ENCODE measurements at places on chromosomes 7 and 10.

GRCh38 chr10:18406136-18406535 lies 245.3 kb downstream of the NSUN6 start:
- no peak for DNase-seq

DNA sequence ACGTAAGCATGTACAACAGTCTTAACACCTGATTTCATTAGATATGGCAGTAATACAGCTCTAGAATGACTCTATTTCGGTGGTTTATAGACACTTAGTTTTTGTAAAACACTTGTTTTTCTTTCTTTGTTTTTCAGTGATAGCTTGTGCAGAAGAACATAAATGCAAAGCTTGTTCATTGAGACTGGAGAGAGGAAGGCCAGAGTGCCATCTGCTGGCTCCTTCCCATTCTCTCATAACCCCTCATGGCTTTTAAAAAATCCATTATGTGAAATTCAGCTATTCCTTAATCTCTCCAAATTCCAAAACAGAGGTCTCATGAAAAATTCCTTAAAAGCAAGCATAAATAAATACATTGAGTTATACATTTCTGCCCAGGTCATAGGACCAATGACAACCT lies 76.3 kb downstream of the CACNB2 start:
- peak; percentile 28 for DNase-seq

GRCh38 chr10:130333185-130333584 lies 197.0 kb downstream of the GLRX3 start:
- DNase-seq, result no peak

- peak; percentile 10 for DNase-seq
Observed at GRCh38 chr7:27709137-27710075, 30.6 kb upstream of the TAX1BP1 start.

- DNase-seq, result no peak
Observed at GRCh38 chr7:126608339-126608776, 644.4 kb downstream of the GRM8 start.

GRCh38 chr7:132683896-132684690 lies 107.8 kb upstream of the PLXNA4 start:
- no peak for DNase-seq

DNA sequence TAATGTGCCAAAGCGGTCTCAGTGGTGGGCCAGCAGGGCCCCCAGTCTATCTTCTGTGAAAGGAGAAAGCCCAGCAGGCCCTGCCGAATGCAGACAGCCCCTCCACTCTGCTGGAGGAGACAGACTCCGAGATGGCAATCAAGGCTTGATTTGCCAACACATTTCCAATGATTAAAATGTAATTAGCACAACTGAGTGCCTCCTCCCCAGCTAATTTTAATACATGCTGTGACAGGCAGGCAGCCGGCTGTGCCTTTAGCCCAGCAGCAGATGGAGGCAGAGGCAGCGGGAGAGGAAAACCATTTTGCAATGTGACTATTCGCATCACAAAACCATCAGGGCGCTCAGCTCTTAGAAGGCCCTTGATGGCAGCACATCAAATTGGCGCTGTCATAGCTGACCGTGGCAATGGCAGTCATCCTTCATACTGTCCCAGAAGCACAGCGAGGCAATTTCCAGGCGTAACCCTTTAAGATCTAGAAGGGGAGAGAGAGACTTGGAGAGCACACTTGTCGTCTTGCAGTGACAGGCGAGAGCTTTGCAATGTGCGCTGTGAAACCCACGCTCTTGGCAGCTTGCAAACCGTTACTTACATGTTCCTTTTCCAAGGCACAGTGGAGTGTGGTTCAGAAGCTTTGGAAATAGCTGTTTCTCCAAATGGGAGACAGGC lies 714.8 kb upstream of the GALNT17 start:
- no peak for DNase-seq

- DNase-seq, result no peak
Observed at GRCh38 chr10:37871568-37872251, 14.3 kb upstream of the ZNF248 start.

DNA sequence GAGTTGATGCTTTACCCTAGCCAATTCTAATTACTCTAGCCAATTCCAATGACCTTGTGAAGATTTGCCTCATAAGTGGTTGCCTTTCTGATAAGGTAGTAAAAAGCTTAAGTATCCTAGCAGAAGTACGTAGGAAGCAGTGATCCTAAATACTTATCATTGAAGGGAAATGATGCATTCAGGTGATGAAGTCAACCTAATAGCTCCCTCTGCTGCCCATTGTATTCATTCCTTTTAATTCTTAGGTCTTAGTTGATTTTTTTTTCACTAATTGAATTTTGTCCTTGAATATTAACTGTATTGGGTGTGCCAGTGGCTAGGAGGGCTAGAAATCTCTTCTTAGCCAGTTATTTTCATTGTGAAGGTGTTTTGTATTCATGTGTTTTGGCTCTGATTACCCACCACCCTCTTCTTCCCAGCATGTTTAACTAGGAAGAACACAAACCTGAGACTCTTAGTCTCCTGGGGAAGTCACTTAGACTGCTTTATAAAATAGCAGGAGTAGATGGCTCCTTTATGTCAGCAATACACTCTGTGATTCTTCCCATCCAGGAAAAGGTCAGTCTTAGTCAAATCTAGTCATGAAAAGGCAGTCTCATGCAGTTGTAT lies 46.3 kb downstream of the PLEKHA8 start:
- DNase-seq, result peak; percentile 71

GRCh38 chr10:45095286-45095685 lies 94.6 kb downstream of the ZNF22 start:
- DNase-seq, result no peak

DNA sequence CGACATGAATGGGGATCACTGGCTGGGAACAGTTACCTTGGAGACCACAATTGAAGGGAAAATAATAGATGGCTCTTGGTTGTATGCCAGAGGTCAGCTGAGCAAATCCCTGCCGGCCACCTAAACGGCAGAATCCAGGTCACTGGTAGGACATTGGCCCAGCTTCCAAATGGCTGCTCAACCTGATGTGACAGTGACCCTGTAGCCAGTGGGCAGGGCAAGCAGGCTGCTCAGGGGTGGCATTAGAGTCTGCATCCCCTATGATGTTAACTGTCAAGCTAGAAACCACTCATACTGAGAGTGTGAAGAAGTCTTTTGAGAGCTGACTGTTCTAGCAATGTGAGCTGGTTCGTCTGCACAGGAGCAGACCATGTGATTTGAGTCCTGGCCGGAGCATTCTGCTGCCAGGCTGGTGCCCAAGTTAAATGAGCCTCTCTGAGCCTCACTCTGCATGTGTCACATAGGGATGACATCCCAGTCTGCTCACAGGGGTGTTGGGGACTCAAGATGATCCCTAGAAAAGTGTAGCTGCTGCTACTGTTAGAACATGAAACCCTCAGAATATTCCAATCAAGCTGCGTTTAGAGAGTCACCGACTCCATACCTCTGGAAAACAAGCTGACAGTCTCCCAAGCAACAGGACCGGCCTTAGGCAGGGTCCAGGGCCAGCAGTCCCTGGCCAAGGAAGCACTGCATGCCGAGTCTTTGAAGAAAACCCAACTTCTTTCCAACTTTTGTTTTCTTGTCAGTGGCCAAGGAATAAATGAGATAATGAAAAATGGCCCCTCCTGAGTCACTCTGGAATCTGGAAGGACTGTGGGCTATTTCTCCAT lies 69.7 kb downstream of the VWA2 start:
- DNase-seq, result no peak

- peak; percentile 40 for DNase-seq
Observed at GRCh38 chr7:129225931-129226572, 1.2 kb downstream of the AHCYL2 start.

Measured in dermis blood vessel endothelial cell (primary cell).